ENCODE measurements at places on chromosomes 7 and 10.
A peak's percentile ranks its signal among the peaks of the same experiment; 100 is the strongest.

DNA sequence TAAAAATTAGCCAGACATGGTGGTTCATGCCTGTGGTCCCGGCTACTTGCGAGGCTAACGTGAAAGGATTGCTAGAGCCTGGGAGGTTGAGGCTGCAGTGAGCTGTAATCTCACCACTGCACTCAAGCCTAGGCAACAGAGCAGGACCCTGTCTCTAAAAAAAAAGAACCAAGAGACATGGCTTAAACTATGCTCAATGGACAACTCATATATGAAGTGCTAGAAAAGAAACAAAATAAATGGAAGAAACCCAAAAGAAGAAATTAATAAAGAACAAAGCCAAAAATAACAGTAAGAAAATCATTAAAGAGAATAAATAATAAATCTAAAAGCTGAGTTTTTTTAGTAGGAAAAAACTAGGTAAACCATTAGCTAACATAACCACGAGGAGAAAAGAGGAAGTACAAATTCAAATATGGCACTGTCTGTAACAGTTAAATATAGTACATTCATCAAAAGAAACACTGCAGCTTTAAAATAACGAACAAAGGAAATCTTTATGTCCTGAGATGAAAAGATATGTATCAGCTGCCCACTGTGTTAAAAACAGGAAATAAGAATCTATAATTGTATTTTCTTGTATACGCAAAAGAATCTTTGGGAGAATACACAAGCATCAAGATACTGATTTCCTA is 48.7 kb downstream of the UPF2 start:
- peak; percentile 50 for DNase-seq

DNA sequence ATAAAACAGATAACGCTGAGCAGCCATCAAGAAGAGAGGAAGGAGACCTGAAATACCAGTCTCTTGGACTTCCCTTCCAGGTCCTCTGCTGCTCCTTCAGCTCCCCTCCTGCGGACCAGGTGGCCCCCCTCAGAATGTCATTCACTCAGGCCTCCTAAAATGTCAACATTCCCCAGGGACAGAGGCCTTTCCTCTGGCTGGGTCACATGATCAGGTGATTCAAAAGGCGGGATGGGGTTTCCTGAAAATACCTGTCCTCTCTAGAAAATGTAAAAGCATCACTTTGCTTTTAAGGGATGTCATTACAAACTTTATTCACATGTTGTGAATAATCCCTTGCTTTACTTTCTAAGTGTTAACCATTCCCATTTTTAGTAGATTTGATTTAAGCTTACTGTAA is 311.1 kb downstream of the INHBA start:
- no peak for DNase-seq

GRCh38 chr7:70486977-70487376 is 645.0 kb upstream of the GALNT17 start:
- no peak for DNase-seq

- DNase-seq: no peak
Observed at GRCh38 chr7:96328016-96328415, 6.1 kb upstream of the SLC25A13 start.

DNA sequence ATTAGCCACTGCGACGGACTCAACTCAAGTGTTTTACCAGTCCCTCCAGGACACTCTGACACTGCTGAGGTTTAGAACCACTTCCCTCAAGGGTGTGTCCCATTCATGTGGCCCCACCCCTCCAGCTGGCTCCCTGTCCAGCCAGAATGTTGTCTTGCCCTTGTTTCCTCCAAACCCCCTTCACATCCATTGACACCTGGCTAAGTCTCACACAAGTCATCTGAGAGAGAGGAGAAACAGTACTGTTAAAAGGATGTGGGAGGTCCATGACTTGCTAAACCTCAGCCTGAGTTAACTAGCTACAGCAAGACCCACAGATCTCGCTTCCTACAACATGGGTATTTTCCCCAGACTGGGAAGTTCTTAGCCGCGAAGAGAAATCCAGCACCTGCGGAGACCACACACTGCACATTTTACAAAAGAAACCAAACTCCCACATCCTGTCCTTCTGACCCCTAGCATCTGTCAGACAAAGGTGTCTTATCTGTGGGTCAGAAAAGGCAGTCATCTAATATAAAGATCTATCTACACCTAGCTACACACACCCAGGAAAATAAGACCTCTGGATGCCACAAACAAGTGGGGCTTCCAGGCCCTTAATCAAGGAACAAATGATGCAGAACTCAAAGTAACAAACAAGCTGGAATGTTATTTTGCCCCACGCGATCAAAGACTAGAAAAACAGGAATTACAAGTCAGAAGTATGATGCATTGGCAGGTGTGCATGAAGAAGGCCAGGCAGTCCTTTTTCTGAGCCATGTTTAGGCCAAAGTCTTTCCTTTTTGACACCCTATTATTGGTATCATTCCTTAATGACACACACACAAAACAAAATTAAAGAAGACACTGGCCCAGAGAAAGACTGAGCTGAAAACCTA is 13.9 kb downstream of the OSBPL3 start:
- DNase-seq: peak; percentile 67

DNA sequence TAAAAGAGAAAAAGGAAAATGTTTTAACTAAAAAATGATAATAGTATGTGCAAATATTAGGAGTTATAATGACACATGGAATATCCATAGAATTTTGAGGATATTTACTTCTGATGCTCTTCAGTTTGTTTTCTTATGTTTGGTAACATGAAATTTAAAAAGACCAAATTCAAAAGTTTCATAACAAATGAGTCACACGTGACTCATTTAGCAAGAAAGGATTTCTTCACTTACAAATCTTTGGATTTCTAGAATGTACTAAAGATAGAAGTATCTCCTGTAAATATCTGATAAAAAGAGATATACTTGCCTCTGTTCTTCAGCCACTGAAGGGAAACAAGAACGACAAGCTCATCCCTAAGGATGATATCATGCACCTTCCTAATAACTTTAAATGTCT is 774.5 kb upstream of the LRRTM3 start:
- no peak for DNase-seq

- DNase-seq: no peak
Observed at GRCh38 chr7:44321796-44322195, 3.6 kb downstream of the CAMK2B start.

Measured in B cell (primary cell).